ENCODE measurements at places on chromosomes 11 and 22. TPM values are rescaled to one million over a fixed set of nuclear protein-coding genes. Genes with fewer than 3 reads are reported as not detected.

GRCh38 chr11:6170226-6170625, at the start of gene OR52B2:
TSS of gene OR52B2 (minus strand) at chr11:6170326. CDS start at chr11:6170326, 0 bp downstream.
- DNase-seq, result no peak

- no peak for DNase-seq
These were observed 43.1 kb downstream of the BUD13 start for GRCh38 chr11:116729501-116730240.

GATD1 gene
- total RNA-seq, result 46.7 TPM

- DNase-seq, result no peak
These were observed 9.2 kb downstream of the STARD10 start for GRCh38 chr11:72784662-72785061.

DDTL gene
- 2.9 TPM for total RNA-seq

DNA sequence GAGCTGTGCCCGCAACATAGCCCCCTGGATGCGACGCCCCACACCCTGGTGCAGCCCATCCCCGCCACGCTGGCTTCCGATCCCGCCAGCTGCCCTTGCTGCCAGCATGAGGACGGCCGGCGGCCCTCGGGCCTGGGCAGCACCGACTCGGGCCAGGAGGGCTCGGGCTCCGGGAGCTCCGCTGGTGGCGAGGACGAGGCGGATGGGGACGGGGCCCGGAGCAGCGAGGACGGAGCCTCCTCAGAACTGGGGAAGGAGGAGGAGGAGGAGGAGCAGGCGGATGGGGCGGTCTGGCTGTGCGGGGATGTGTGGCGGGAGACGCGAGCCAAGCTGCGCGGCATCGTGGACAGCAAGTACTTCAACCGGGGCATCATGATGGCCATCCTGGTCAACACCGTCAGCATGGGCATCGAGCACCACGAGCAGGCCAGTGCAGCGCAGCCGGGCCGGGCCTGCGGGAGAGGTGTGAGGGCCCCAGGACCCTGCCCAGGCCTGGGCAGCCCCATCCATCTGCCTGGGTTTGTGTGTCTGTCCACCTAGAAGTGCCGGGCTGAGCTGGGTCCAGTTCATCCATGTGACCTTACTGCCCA, 79.0 kb downstream of the CACNA1I start:
- DNase-seq, result no peak

GRCh38 chr22:38901111-38901641, 29.2 kb upstream of the CBX6 start:
- no peak for DNase-seq

- no peak for DNase-seq
These were observed 58.1 kb downstream of the PHF21A start for GRCh38 chr11:46063138-46063537.

DNA sequence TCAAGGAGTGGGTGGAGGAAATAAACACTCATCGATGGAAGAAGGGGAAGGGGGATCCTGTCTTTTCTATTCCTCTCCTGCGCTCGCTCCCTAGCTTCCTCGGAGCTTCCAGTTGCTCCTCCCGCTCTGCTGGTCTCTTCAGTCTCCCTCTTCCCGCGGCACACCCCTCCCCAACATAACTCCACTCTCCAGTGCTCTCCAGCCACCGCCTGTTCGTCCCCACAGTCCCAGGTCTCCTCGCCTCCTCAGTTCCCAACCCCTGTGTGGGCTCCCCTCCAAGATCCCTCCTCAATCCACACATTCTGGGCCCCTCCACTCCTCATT, 438 bp downstream of the ZW10 start:
- DNase-seq, result peak; percentile 52

Measured in lower lobe of right lung (tissue), 2 donors.